IMR-90 (cell line): ENCODE measurements at places on chromosomes 2 and 18. TPM values are rescaled to one million over a fixed set of nuclear protein-coding genes. Genes with fewer than 3 reads are reported as not detected.
A peak's percentile ranks its signal among the peaks of the same experiment; 100 is the strongest.

The UGT1A3 gene
- not detected in 2 replicates for total RNA-seq

DNA sequence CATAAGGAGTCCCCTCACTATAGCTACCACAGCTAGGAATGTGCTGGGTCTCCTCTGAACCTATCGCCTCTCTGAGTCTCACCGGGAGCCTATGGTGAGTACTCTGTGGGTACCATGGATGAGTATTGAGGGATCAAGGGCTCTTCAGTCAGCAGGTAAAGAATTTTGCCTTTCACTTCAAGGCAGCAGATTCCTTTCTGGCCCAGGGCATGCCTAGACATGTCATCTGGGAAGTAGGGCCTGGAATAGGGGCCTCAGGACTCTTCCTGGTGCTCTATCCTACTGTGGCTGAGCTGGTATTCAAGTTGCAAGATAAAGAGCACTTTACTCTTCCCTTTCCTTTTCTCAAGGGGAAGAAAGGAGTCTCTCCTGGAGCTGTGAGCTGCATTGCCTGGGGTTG, 85.6 kb upstream of the LHCGR start:
- no peak for DNase-seq
- H3K36me3 ChIP-seq = no peaks in the 10 kb centered on the region
- H3K4me3 ChIP-seq = no peak overlapping the region
- no peak overlapping the region for H3K27ac ChIP-seq
- H3K4me1 ChIP-seq = peaks cover 6% of the 10 kb centered on the region
- H3K27me3 ChIP-seq = no peaks in the 10 kb centered on the region

The DGUOK gene
- total RNA-seq = 57.2 and 66.3 TPM in 2 replicates

DNA sequence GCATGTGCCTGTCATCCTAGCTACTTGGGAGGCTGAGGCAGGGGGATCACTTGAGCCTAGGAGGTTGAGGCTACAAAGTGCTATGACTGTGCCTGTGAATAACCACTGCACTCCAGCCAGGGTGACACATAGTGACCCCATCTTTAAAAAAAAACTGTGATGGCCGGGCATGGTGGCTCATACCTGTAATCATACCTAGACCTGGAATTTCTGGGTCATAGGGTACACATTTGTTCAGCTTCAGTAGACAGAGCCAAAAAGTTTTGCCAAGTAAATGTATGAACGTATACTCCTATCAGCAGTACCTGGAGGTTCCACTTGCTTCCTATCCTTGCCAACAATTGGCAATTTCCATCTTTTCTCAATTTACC, 6.4 kb upstream of the IGFBP2 start:
- H3K27me3 ChIP-seq = peaks cover 22% of the 10 kb centered on the region
- H3K4me3 ChIP-seq = no peak overlapping the region
- no peaks in the 10 kb centered on the region for H3K4me1 ChIP-seq

GRCh38 chr2:237968048-237968862, 1.4 kb downstream of the UBE2F start:
- H3K4me3 ChIP-seq = peak overlapping the region; percentile 74
- no peak overlapping the region for H3K27ac ChIP-seq
- DNase-seq = peak; percentile 71
- peaks cover 6% of the 10 kb centered on the region for H3K4me1 ChIP-seq
- H3K36me3 ChIP-seq = no peaks in the 10 kb centered on the region; the same call in 1 of the 2 replicates
- H3K27me3 ChIP-seq = no peaks in the 10 kb centered on the region

GRCh38 chr2:75018162-75018561, 59.7 kb downstream of the POLE4 start:
- H3K36me3 ChIP-seq = no peaks in the 10 kb centered on the region
- H3K27me3 ChIP-seq = no peaks in the 10 kb centered on the region
- no peak for DNase-seq
- H3K4me1 ChIP-seq = peaks cover 5% of the 10 kb centered on the region

The NBEAL1 gene
- 38.0 and 52.2 TPM in 2 replicates for total RNA-seq

DNA sequence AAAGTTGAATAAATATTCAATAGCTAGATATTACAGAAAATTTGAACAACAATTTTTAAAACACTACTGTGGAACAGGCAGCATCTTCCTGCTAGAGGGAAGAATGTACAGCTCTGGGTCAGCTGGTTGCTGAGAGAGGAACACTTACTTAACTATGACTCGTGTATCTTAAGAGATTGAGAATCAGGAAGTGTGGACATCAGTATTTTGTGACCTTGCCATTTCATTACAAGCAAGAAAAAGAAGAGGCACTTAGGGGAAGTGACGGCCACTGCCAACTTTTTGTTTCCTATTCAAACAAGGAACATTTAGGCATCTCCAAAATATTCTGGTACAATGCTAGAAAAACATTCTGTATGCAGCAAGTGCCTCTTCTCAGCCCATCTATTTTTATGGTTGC, 45.9 kb downstream of the ITPRID2 start:
- no peak overlapping the region for H3K4me3 ChIP-seq
- H3K4me1 ChIP-seq = no peaks in the 10 kb centered on the region
- no peaks in the 10 kb centered on the region for H3K27me3 ChIP-seq
- H3K27ac ChIP-seq = no peak overlapping the region
- H3K36me3 ChIP-seq = no peaks in the 10 kb centered on the region

DNA sequence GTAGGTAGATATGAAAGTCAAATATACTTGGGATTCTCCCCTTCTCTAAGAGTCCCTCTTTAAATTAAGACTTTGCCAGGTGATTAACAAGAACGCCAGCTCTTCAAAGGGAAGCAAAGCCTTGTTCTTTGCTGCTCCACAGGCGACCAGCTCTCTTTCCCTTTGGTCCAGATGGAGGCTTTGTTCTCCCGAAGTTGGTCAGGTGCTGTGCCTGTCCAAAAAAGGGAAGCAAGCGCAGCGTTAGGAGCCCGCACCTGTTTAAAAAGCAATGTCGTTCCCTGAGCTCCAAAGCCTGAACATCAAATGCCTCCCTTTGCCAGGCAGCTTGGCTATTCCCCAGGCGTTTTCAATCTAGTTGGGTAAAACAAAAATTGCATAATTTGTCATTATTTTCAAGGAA, 1913.1 kb upstream of the PIK3C3 start:
- no peaks in the 10 kb centered on the region for H3K4me1 ChIP-seq
- H3K27ac ChIP-seq = no peak overlapping the region
- no peak overlapping the region for H3K4me3 ChIP-seq
- DNase-seq = no peak
- H3K36me3 ChIP-seq = no peaks in the 10 kb centered on the region

GRCh38 chr2:167987558-167987957, 259.8 kb downstream of the STK39 start:
- no peaks in the 10 kb centered on the region; the same call in 1 of the 2 replicates for H3K36me3 ChIP-seq
- peak overlapping the region; percentile 9; the same call in 1 of the 2 replicates for H3K27ac ChIP-seq
- H3K4me1 ChIP-seq = peaks cover 25% of the 10 kb centered on the region
- no peak for DNase-seq
- no peaks in the 10 kb centered on the region for H3K27me3 ChIP-seq

GRCh38 chr2:60553495-60554073, at the start of gene BCL11A:
Gene BCL11A (minus strand): TSS chr2:60553654. CDS start chr2:60553270, 384 bp downstream.
- peak; percentile 78 for DNase-seq
- no peaks in the 10 kb centered on the region for H3K36me3 ChIP-seq
- no peaks in the 10 kb centered on the region for H3K4me1 ChIP-seq
- peak within 1 kb of the TSS; percentile 39 for H3K4me3 ChIP-seq

DNA sequence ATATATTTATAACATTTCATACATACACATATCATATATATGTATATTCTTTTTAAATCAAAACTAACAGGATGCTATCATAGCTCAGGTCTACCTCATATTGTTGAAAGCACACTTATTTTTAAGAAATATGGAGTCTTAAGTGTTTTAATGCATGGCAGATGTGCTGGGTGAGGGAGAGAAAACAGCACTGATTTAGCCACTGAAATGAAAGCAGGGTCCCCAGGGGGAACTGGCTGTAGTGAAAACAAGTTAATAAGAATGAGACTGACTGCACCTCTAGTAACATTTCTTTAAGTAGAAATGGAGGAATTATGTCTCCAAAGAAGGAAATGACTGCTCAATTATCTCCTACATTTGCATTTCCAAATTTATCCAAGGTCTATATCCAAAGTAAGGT, 857.8 kb downstream of the DCDC2C start:
- no peaks in the 10 kb centered on the region for H3K4me1 ChIP-seq
- H3K27ac ChIP-seq = no peak overlapping the region
- no peaks in the 10 kb centered on the region for H3K36me3 ChIP-seq

DNA sequence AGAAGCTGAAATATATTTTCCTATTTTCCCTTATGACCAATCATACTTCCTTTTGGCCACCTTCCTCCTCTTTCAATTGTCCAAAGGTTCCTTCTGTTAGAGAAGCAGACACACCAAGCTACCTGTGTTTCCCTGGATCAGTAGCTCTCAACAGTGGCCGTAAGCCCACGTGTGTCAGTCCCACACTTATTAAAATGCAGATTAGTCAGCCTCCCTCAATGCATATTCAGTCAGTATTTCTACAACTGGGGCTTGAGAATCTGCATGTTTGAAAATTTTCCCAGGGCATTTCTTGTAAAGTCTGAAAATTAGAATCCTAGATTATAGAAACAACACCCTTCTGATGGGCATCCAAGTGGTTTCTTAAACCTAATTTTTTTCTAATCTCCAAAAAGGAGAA, 54.0 kb upstream of the ITPRID2 start:
- H3K27me3 ChIP-seq = no peaks in the 10 kb centered on the region
- DNase-seq = no peak
- no peak overlapping the region for H3K4me3 ChIP-seq
- H3K27ac ChIP-seq = no peak overlapping the region
